Right ventricle myocardium inferior (tissue), 1 donor: ENCODE measurements at places on chromosomes 5 and 9.

- no peak for DNase-seq
Measured at GRCh38 chr9:35116539-35116897, 856 bp upstream of the ATOSB start.

GRCh38 chr9:7970681-7971330, 171.2 kb upstream of the DMAC1 start:
- DNase-seq: no peak

- no peak for DNase-seq
Measured at GRCh38 chr5:125719681-125720347, 703.4 kb upstream of the GRAMD2B start.

DNA sequence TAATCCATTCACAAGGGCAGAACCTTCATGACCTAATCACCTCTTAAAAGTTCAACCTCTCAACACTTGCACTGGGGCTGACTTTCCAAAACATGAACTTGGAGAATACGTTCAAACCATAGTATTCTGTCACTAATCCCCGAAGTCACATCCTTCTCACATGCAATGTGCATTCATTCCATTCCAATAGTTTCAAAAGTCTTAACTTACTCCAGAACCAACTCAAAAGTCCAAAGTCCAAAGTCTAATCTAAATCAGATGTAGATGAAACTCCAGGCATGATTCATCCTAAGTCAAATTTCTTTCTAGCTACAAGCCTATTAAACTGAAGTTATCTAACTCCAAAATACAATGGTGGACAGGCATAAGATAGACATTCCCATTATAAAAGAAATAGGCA, 21.7 kb upstream of the ADAMTSL1 start:
- DNase-seq: no peak

- no peak for DNase-seq
Measured at GRCh38 chr5:159091065-159091464, 8.7 kb downstream of the EBF1 start.

- DNase-seq: no peak
Measured at GRCh38 chr5:148928141-148928540, 101.7 kb downstream of the ADRB2 start.

GRCh38 chr5:91126448-91126847, 256.7 kb downstream of the ARRDC3 start:
- DNase-seq: no peak

DNA sequence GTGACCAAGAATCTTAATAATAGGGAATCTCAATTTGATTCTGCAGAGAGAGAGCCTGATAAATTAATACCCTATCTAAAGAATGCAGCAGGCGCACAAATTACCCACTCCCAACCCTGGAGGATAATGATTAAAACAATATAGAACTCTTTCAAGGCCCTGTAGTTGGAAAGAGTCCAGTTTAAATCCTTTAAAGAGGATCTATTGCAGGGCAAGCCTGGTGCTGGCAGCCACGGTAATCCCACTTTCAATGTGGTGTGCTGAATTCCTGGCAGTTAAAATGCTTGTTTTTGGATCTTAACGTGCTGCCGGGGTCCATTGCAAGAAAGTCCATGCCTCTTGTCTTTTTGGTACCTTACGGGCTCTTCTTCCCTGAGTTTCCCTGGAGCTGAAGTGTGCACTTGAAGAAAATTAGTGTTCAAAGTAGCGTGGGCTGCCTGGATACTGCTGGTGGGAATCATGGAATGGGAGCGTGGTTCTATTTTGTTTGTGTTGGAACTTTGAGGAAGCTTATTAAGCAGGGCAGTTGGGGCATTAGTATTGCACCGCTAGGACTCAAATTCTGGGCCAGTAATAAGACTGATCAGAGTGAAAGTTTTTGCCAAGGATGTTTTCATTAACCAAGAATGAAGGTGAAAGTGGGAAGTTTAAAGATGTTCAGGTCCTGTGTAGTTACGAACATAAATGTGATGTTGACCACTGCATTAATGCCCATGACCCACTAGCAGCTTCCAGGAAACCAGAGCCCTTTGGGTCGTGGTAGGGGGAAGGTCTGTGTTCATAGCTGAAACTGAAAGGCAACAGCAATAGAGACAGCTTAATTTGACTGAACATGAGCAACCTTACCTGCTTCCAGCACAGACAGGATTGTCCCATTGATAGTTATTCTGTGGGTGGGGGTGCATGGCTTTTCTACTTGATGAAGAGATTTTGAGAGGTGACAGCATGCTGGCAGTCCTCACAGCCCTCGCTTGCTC, 20.8 kb downstream of the MARCHF6 start:
- no peak for DNase-seq

DNA sequence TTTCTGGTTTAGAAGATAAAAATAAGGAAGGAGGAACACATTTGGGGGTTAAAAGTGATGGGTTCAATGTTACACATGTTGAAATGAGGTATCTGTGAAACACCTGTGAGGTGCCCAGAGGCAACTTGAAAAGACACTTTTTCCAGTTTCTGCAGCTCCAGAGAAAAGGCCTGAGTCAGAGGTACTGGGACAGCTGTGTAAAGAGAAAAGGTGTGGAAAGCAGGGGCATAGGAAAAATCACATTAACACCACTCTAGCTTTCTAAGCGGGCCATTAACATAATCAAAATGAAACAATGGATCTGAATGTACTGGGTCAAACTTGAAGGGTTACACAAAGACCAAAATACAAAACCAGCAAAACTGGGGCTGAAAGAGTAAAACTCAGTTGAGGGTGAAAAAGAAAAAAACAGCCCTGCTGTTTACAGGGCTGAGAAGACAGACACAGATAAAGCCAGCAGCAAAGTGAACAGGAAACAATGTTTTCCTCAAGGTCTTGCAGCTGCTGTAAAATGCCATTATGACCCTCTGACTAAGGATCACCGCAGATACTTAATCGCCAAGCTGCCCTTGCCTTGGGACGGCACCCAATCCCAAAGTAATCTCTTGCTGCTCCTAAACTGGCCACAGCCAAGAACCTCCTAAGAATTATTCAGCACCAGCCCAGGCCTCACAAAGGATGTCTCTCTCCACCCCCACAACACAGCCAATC, 104.7 kb downstream of the DROSHA start:
- no peak for DNase-seq

GRCh38 chr9:36078051-36078450, 41.3 kb downstream of the RECK start:
- no peak for DNase-seq

GRCh38 chr5:55022450-55022849, 1.6 kb upstream of the GZMK start:
- no peak for DNase-seq

- no peak for DNase-seq
Measured at GRCh38 chr9:123437201-123437600, 81.2 kb downstream of the CRB2 start.
